ENCODE measurements at places on chromosomes 12 and 14. TPM values are rescaled to one million over a fixed set of nuclear protein-coding genes. Genes with fewer than 3 reads are reported as not detected.
A peak's percentile ranks its signal among the peaks of the same experiment; 100 is the strongest.

DNA sequence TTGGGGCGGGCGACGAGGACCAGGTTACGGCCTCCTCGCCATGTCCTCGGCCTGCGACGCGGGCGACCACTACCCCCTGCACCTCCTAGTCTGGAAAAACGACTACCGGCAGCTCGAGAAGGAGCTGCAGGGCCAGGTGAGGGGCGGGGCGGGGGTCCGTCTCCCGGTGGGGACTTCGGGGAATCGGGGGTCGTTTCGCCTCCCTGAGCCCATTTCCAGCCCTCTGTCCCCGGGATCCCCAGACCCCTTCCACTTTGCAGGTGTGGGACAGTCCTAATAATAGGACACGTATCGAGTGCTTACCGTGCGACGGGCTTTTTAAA, 380 bp downstream of the ANKRD13A start:
- H3K4me3 ChIP-seq, result peak overlapping the region; percentile 90
- no peaks in the 10 kb centered on the region for H3K27me3 ChIP-seq
- peaks cover 48% of the 10 kb centered on the region for H3K4me1 ChIP-seq

DNA sequence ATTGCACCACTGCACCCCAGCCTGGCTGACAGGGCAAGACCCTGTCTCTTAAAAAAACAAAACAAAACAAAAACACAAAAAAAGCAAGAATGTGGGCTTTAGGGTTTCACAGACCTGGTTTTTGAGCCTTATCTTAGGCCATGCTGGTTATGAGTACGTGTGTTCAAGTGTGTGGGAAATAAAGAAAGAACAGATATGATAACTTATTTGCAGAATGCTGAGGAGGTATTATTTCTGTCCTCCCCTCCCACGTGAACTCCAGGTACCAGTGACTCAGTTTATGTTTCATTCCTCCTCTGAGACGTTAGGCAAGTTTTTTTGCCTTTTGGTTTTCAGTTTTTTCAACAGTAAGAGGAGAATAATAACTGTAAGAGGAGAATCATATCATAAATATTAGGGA, 49.3 kb downstream of the PCNX1 start:
- H3K27ac ChIP-seq, result no peak overlapping the region
- peaks cover 8% of the 10 kb centered on the region for H3K36me3 ChIP-seq
- no peak overlapping the region for H3K4me3 ChIP-seq

DNA sequence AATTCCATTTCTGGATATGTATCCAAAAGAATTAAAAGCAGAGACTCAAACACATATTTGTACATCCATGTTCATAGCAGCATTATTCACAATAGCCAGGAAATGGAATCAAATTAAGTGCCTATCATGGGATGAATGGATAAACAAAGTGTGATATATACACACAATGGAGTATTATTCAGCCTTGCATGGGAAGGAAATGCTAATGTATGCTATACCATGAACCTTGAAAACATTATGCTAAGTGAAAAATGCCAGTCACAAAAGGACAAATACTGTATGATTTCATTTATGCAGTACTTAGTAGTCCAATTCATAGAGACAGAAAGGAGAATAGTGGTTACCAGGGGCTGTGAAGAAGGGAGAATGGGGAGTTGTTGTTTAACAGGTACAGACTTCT, 32.1 kb upstream of the CSRNP2 start:
- H3K27ac ChIP-seq, result no peak overlapping the region
- H3K4me3 ChIP-seq, result no peak overlapping the region
- H3K27me3 ChIP-seq, result no peaks in the 10 kb centered on the region
- no peak for DNase-seq
- H3K4me1 ChIP-seq, result no peaks in the 10 kb centered on the region

POTEM gene
- total RNA-seq, result not detected

ASIC1 gene
- 0.35 TPM for total RNA-seq

GDF3 gene
- 0.32 TPM for total RNA-seq

DNA sequence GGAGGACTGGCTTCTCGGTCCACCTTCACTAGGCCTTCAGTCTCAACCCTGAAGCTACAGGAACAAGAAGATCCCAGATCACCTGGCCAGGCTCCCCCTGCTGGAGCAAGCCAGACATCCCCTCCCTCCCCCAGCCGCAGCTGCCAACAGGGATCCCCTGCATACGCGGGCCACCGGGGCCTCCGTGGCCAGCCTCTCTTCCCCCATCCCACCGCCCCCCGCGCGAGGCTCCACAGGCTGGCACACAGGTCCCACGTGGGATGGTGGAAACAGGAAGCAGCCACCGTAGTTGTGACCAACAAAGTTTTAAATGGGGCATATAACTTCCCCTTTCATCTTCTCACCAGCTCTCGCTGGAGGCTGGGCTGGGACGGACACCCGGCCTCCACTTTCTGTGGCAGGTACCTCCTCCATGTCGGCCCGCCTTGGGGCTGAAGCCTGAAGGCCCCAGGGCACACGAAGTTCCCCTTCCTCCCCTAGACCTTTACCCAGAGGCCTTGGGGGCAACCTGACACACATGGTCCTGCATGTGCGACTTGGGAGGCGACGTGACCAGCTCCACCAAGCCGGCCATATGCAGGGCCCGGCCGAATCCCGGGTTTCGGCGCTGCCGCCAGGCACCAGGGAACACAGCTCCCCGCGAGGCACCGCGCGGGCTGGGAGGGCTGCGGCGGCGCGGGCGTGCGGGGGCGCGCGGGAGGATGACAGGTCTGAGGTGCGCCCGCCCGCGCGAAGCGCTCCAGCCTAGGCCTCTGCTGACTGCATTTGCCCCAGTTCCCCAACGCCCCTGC, 44.4 kb upstream of the PNMA1 start:
- H3K36me3 ChIP-seq, result no peaks in the 10 kb centered on the region
- H3K27ac ChIP-seq, result peak overlapping the region; percentile 98
- no peaks in the 10 kb centered on the region for H3K27me3 ChIP-seq
- peak overlapping the region; percentile 66 for H3K4me3 ChIP-seq

DNA sequence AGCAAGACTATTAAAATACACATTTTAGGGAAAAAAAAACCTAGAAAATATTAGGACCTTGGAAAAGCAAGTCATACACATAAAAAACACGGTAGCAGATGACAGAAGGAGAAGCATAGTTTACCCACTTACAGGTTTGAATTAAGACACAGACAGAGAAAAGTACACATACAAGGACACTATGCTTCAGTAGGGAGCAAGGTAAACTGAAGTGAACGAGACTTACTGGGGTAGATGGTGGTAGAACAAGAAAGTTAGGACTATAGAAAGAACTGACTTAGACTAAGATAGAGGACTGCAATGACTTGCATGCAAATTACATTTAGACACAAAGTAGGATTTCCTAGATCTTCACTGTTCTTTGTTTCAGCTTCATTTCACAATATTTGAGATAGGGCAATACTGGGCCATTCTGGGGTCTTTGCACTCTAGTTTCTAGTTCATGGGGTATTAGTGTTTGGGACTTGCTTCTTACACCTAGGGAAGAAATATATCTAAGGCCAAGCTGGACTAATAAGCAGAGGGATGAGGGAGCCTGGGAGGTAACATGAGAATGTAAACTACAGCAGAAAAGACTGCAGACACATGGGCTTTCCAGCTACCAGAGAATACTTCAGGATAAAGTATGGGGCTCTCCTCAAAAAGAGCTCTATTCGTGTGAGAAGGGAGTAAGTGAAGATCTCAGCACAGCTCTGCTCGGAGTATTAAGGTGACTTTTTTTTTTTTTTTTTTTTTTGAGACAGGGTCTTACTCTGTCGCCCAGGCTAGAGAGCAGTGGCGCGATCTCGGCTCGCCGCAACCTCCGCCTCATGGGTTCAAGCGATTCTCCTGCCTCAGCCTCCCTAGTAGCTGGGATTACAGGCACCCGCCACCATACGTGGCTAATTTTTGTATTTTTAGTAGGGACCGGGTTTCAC, 27.7 kb upstream of the STAC3 start:
- no peaks in the 10 kb centered on the region for H3K27me3 ChIP-seq
- H3K27ac ChIP-seq, result no peak overlapping the region
- no peak for DNase-seq
- no peak overlapping the region for H3K4me3 ChIP-seq
- peaks cover 73% of the 10 kb centered on the region for H3K36me3 ChIP-seq

GRCh38 chr12:47739979-47740378, 14.7 kb upstream of the ENDOU start:
- peak overlapping the region; percentile 25 for H3K27ac ChIP-seq
- no peaks in the 10 kb centered on the region for H3K27me3 ChIP-seq
- DNase-seq, result no peak
- peaks cover 60% of the 10 kb centered on the region for H3K4me1 ChIP-seq

GRCh38 chr14:54399560-54399959, 2.8 kb downstream of the CDKN3 start:
- H3K36me3 ChIP-seq, result no peaks in the 10 kb centered on the region
- H3K4me1 ChIP-seq, result peaks cover 6% of the 10 kb centered on the region
- no peak for DNase-seq

CHGA gene
- total RNA-seq, result not detected

SERPINA3 gene
- 36.4 TPM for total RNA-seq

DNA sequence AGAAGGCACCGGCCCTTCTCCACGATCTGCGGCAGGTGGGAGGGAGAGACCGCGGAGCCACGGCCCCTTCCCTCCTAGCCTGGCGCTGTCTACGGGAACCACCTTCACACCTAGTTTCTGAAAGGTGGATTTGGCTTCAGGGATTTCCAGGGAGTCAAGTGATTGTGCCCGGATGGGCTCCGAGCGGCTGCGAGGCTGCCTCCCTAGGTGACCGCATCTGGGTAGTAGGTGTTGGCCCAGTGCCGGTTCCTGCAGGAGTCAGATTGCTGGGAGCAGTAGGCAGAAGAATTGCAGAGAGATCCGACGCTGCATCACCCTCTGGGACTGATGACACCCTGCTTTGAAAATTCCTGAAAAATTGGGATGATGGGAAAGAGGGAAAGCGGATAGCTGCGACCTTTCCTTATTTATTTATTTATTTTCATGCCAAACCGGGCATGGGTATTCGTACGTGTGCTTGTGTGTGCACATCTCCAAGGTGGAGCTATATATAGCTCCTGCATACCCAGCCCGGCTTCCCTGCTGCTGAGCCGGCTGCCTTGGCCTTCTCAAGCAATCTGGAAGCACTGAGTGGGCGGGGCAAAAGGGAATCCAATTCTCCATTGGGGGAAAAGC, 1.1 kb downstream of the CNTN1 start:
- no peaks in the 10 kb centered on the region for H3K36me3 ChIP-seq
- peaks cover 22% of the 10 kb centered on the region for H3K27me3 ChIP-seq
- H3K4me3 ChIP-seq, result peak overlapping the region; percentile 58
- DNase-seq, result peak; percentile 75
- no peak overlapping the region for H3K27ac ChIP-seq

PLXNC1 gene
- 15.7 TPM for total RNA-seq

DNA sequence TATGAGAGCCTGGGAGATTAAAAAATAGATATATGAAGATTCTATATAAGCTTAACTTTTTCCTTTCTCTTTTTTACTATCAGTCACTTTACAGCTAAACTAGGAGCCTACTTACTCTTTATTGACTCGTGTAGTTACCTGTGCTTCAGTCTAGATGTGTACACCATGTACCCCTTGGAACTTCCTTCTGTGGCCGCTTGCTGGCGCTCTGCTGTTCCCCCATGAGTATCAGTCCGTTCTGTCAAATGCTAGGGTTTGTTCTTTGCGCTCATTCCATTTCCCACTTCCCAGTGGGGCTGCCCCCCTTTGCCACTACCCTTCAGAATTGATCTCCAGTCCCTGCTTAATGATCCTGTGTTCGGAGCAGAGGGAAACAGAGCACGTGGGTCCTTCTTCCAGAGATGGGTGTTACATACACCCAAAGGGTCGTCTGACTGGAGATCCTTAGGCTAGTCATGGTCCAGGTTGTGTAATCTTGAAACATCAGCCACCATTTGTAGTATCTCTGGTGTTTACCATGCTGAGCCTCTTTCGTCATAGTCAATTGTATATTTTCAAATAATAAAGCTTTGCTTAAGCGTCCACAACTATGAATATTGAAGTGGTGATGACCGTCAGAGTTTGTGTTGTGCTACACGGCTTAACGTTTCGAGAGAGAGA, 160.0 kb downstream of the FBXL14 start:
- peaks cover 8% of the 10 kb centered on the region for H3K4me1 ChIP-seq
- H3K36me3 ChIP-seq, result no peaks in the 10 kb centered on the region
- H3K27ac ChIP-seq, result no peak overlapping the region
- H3K27me3 ChIP-seq, result no peaks in the 10 kb centered on the region
- no peak overlapping the region for H3K4me3 ChIP-seq
- no peak for DNase-seq

DEGS2 gene
- 1.7 TPM for total RNA-seq

GRCh38 chr12:100164153-100164704, 21.6 kb upstream of the BLTP3B start:
- no peaks in the 10 kb centered on the region for H3K36me3 ChIP-seq
- H3K27me3 ChIP-seq, result no peaks in the 10 kb centered on the region
- H3K27ac ChIP-seq, result no peak overlapping the region
- H3K4me1 ChIP-seq, result peaks cover 14% of the 10 kb centered on the region
- peak overlapping the region; percentile 28 for H3K4me3 ChIP-seq

GRCh38 chr12:48366131-48366530, 15.4 kb upstream of the ZNF641 start:
- H3K4me1 ChIP-seq, result no peaks in the 10 kb centered on the region
- H3K27me3 ChIP-seq, result no peaks in the 10 kb centered on the region
- no peak for DNase-seq
- H3K4me3 ChIP-seq, result no peak overlapping the region
- H3K36me3 ChIP-seq, result no peaks in the 10 kb centered on the region
- H3K27ac ChIP-seq, result no peak overlapping the region

CISTR gene
- not detected for total RNA-seq

CCDC184 gene
- total RNA-seq, result 0.61 TPM

DNA sequence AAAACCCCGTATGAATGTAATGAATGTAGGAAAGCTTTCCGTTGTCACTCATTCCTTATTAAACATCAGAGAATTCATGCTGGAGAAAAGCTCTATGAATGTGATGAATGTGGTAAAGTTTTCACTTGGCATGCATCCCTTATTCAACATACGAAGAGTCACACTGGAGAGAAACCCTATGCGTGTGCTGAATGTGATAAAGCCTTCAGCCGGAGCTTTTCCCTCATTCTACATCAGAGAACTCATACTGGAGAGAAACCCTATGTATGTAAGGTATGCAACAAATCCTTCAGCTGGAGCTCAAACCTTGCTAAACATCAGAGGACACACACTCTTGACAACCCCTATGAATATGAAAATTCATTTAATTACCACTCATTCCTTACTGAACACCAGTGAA, 23.8 kb downstream of the ZNF891 start:
- H3K4me3 ChIP-seq, result no peak overlapping the region
- peaks cover 28% of the 10 kb centered on the region for H3K36me3 ChIP-seq
- no peak for DNase-seq
- H3K4me1 ChIP-seq, result no peaks in the 10 kb centered on the region
- H3K27ac ChIP-seq, result no peak overlapping the region

- no peak for DNase-seq
- peaks cover 14% of the 10 kb centered on the region for H3K4me1 ChIP-seq
- H3K4me3 ChIP-seq, result peak overlapping the region; percentile 61
- H3K36me3 ChIP-seq, result no peaks in the 10 kb centered on the region
Measured at GRCh38 chr12:94149119-94149780, 873 bp downstream of the PLXNC1 start.

MMP17 gene
- total RNA-seq, result 4.1 TPM

GRCh38 chr14:68459480-68460136, 333.3 kb downstream of the ZFP36L1 start:
- no peak overlapping the region for H3K4me3 ChIP-seq
- peaks cover 28% of the 10 kb centered on the region for H3K4me1 ChIP-seq
- H3K27me3 ChIP-seq, result no peaks in the 10 kb centered on the region
- DNase-seq, result no peak
- H3K27ac ChIP-seq, result peak overlapping the region; percentile 70

LMO3 gene
- total RNA-seq, result 170 TPM

All from upper lobe of right lung (tissue), 1 donor.